ENCODE measurements at places on chromosomes 1 and 21. TPM values are rescaled to one million over a fixed set of nuclear protein-coding genes. Genes with fewer than 3 reads are reported as not detected.
A peak's percentile ranks its signal among the peaks of the same experiment; 100 is the strongest.

The PLXNA2 gene
- 2.3 TPM for total RNA-seq

The TEKT2 gene
- 2.7 TPM for total RNA-seq

The PKP1 gene
- total RNA-seq: 0.02 TPM

The LCE3D gene
- total RNA-seq: not detected

The S100A14 gene
- total RNA-seq: not detected

The PERM1 gene
- total RNA-seq: not detected

The RGS8 gene
- total RNA-seq: 0.99 TPM

The ZC3H12A gene
- total RNA-seq: 3.5 TPM

The GTF2B gene
- total RNA-seq: 42.0 TPM

The NPHS2 gene
- total RNA-seq: not detected

The LORICRIN gene
- not detected for total RNA-seq

The ADAMTSL4 gene
- total RNA-seq: not detected

The S100A1 gene
- 0.74 TPM for total RNA-seq

The SHISA4 gene
- total RNA-seq: 3.0 TPM

The OR4F29 gene
- total RNA-seq: not detected

DNA sequence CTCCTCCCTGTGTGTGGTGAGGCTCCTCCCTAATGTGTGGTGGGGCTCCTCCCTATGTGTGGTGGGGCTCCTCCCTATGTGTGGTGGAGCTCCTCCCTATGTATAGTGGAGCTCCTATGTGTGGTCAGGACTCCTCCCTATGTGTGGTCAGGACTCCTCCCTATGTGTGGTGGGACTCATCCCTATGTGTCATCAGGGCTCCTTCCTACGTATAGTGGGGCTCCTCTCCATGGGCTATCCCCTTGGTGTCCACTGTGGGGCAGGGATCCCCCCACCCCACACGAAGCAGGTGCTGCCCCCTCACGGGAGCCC, 29.6 kb downstream of the PRSS38 start:
- DNase-seq: no peak

GRCh38 chr21:28136656-28137255, 855.9 kb downstream of the LTN1 start:
- no peak for DNase-seq

GRCh38 chr1:78339490-78339889, 151.3 kb upstream of the PTGFR start:
- DNase-seq: no peak

DNA sequence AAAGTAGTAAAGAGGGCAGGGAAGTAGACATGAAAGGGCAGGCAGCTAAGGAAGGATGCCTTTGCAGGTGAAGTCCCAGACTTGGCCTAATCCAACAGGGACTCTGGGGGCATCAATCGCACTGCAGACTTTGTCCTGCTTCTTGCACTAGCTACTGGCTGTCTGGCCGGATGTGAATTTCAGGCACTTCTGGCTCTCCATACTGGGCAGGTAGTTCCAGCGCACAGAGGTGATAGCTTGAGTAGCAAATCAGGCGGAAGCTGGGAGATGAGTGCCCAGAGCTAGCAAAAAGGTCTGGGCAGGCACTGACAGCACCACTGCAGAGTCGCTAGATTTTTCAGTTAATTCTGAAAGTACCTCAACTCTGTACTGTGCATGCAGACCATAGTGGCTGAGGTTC, 997 bp downstream of the RSPH1 start:
- no peak for DNase-seq

GRCh38 chr1:215529571-215529970, 37.5 kb upstream of the KCTD3 start:
- no peak for DNase-seq

- DNase-seq: no peak
Measured at GRCh38 chr1:169538998-169539871, 47.0 kb downstream of the F5 start.

- peak; percentile 88 for DNase-seq
Measured at GRCh38 chr1:176949033-176949662, 215.4 kb downstream of the ASTN1 start.

- DNase-seq: no peak
Measured at GRCh38 chr1:8197493-8198282, 120.2 kb upstream of the SLC45A1 start.

GRCh38 chr1:226634166-226634588, 85.6 kb downstream of the STUM start:
- peak; percentile 87 for DNase-seq

DNA sequence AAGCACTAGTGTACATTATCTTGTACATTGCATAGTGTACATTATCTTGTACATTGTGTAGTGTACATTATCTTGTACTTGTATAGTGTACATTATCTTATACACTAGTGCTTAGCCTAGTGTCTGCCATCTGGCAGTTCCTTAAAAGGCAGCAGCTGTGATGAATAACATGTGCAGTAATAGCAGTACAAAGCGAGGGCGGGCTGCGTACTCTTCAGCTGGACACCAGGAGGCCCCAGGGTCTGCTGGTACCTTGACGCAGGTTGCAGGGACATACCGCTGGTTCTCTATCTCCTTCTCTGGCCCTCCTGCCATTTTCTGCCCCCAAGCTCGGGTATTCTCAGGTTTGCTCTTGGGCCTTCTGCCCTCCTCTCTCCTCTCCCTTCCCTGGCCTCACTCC, 149.6 kb downstream of the SEC16B start:
- no peak for DNase-seq

GRCh38 chr1:111553196-111553595, 49.8 kb upstream of the ADORA3 start:
- no peak for DNase-seq

- DNase-seq: no peak
Measured at GRCh38 chr1:33433509-33434362, 2.8 kb upstream of the PHC2 start.

GRCh38 chr1:172134087-172134731, 286.3 kb upstream of the C1orf105 start:
- no peak for DNase-seq

DNA sequence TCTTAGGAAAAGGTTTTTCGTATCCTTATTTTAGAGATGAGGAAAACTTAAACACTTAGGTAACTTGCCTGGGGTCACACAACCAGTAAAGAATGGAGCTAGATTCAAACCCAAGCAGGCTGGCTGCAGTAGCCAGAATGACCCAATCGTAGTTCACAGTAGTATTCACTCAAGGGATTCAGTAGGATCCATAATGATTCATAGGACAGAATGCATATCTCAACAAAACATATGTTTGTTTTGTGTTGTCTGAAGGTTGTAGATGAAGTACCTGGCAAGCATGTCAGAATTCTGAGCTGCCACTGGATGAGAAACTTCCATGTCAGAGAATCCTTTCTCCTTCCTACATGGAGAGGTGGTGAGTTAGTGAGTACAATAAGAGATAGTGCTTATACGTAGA, 155.5 kb downstream of the C1orf21 start:
- DNase-seq: no peak

- no peak for DNase-seq
Measured at GRCh38 chr1:246018146-246018545, 488.9 kb downstream of the SMYD3 start.

DNA sequence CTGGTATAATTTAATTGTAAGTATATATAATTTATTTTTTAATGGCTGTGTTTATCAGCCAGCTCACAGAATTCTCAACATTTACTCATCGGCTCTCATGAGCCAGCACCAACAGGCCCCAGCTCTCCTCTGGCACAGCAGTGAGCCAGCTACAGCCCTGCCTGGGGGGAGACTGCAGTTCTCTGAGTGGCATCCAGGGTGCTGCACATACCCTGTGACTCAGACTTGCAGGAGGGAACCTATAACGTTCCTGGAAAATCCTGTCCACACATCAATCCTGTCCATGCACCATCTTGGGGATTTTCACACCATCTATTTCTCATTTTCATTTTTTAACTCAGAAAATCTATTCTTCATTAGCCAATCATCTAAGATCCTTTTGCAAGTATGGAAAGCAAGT, 36.5 kb downstream of the FHAD1 start:
- no peak for DNase-seq

DNA sequence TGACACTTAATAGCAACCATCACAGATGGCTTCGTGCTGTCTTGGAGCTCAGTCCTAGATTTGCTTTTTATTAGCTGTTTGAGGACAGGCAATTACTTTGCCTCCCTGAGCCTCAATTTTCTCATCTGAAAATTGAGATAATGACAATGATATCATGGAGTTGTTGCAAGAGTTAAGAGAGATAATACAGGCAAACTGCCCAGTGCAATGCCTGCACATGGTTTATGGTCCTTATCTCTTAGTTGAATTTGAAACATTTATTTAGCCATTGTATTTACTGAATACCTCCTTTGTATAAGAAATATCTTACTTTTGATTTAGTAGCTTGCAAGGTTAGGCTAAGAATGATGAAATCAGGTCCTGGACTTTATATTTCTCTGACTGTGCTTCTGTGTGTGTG, 17.7 kb downstream of the KCNA2 start:
- no peak for DNase-seq

DNA sequence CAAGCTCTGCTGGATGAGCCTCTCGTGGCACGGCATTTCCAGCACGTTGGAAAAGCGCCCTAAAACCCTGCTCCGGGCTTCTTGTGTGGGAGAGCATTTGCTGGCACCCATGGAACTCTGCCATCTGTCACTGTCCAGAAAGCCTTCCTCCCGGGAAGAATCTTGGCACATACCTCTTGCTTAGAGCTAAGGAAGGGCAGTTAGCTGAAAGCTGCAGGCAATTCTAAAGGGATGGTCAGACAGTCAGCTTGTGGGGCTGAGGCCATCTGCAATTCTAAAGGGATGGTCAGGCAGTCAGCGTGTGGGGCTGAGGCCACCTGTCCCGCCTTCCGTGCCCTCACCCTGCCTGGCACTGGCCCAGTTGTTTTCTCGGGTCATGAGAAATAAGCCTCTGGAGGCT, 139.0 kb upstream of the TMEM51 start:
- DNase-seq: no peak

GRCh38 chr1:226526801-226527595, 21.6 kb upstream of the STUM start:
- peak; percentile 51 for DNase-seq

DNA sequence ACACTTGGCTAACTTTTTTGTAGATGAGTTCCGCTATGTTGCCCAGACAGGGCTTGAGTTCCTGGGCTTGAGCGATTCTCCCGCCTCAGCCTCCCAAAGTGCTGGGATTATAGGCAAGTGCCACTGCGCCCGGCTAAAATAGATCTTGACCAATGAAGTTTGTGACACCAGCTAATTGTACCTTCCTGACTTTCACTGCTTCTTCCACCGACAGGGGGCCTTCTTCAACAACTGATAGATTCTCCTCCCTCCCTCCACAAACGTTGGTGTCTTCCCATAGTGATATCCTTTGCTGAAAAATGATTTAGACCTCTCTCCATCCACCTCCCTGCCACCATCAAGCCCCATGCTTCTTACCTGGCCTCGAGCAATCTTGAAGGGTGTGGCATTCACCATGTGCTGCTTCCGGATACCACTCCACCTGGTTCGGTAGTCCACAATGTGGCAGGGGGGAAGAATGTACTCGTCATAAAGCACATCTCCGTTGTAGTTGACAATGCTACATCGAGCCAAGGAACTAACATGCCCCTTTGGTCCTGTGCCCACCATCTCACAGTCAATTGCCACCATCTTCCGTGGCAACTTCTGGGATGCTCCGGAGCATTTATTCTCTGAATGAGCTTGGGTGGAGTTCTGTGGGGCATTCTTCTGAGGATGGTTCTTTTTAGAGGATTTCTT, 1.6 kb upstream of the METTL25B start:
- peak; percentile 76 for DNase-seq

GRCh38 chr1:19023787-19024186, 67.3 kb upstream of the IFFO2 start:
- no peak for DNase-seq

DNA sequence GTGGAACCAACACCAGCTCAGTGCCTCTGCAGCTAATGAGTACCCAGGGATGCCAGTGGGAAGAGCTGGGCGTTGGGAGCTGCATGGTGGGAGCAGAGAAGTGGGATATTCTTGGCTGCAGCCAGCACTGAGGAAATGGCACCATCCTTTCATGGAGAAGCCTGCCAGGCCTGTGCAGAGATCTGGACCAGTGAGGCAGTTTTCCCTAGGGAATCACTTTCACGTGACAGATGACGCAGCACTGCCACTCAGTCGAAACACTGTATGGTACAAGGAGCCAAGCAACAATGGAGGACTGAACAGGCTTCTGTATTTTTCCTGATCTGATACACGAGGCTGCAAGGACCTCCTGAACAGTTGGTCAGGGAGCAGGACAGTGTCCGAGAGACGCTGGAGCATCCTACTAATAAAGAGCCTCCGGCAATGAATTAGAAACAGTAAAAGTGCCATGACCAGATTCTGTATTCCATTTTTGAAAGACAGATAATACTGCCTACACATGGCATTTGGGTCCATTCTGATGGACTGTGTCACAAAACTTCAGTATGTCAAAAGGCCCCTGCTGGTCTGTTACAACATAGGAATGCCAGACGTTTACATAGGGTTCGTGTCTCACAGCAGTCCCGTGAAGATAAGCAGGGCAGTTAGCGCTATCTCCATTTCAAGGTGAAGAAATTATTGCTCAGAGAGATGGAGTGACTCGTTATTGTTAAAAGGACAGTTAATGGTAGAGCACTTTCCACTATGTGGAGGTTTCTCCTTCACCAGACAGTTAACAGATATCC, 44.0 kb upstream of the LMO4 start:
- no peak for DNase-seq

- no peak for DNase-seq
Measured at GRCh38 chr21:34999397-34999941, 49.6 kb downstream of the RUNX1 start.

GRCh38 chr1:110337704-110338308, 1.4 kb upstream of the RBM15 start:
- peak; percentile 68 for DNase-seq

DNA sequence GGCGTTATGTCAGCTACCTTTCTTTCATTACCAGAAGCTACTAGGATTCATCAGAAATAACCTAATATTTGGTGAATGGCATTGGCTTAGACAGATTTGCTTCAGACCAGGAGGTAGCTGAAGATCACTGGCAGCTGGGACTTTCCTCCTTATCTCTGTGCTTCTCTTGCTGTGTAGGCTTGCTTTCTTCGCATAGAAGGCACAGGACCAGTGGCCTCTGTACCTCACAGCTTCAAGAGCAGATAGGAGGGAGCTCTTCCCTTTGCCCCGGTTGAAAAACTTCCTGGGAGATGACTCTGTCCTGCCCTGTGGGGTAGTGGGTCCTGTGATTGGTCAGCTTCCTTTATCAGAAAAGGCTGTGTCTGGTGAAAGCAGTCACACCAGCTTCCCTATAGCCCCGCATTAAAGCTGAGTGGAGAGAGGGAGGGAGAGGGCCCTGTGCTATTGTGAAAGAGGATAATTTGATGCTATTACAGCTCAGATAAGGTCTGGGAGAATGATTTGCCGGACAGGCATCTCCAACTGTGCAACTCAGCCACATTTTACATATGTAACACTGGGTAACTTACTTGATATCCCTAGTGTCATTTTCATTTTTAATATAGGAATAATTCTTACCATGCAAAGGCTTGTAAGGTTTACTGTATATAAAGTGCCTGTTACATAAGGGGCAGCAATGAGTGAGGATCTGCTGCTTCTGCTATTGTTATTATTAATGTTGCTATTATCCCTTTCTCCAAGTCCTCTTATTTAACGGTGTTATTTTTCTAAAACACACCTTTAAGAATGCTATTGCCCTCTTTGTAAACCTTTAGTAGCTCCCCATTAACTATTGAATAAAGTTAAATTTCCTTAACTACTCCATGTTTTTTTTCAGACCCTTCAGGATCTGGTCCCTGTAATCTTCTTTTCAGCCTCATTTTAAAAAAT, 31.6 kb downstream of the OSBPL9 start:
- DNase-seq: peak; percentile 45
